ENCODE measurements at places on chromosomes 5 and 9.

DNA sequence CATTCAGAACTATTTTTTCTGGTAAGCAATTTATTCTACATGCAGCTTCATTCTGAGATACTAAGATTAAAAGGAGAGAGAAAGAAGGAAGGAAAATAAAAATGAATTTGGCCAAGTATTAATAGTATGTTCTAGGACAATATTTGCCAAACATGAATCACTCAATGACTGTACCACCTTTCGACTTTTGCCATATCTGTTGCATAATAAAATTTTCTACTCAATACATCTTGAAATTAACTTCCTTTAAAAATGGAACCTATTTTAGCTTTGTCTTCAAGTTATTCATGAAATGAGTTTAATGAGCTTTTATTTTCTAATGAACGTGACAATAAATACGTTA lies 111.8 kb downstream of the MARCHF3 start:
- DNase-seq: no peak

- no peak for DNase-seq
These were observed 7.6 kb downstream of the IFNB1 start for GRCh38 chr9:21070171-21070571.

DNA sequence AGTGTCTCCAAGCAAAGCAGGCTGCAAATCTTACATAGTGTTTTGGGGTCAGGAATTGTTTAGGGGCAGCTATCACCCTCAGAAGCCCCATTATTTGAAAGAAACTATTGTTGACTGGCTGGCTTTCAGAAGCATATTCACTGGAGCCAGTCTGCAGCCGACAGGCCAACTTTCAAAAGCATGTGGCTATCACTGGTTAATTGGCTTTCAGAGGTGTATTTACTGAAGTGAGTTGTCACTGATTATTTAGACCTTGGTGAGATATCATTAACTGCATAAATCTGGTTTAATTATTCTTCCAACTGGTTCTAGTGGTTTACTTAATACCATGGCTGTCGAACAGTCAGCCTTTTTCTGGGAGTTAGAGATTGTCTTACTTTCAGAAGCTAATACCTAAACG lies 247.0 kb downstream of the CWC27 start:
- no peak for DNase-seq

- DNase-seq: peak; percentile 21
These were observed 15.3 kb upstream of the GRXCR2 start for GRCh38 chr5:145887976-145888574.

GRCh38 chr9:71518045-71518827 lies 250.1 kb downstream of the CEMIP2 start:
- DNase-seq: no peak

All from progenitor cell of endocrine pancreas (in vitro differentiated cells).